Uterus (tissue), 4 donors: ENCODE measurements at places on chromosomes 11 and 22. TPM values are rescaled to one million over a fixed set of nuclear protein-coding genes. Genes with fewer than 3 reads are reported as not detected.

SPTBN2 gene
- under 0.01 TPM for total RNA-seq

GRAMD1B gene
- 6.5 TPM for total RNA-seq

APOBEC3B gene
- not detected for total RNA-seq

WNT11 gene
- 16.7 TPM for total RNA-seq

TESMIN gene
- total RNA-seq = not detected

C11orf52 gene
- total RNA-seq = not detected

- no peak overlapping the region for H3K4me3 ChIP-seq
- DNase-seq = no peak
- H3K27me3 ChIP-seq = no peaks in the 10 kb centered on the region
- H3K36me3 ChIP-seq = no peaks in the 10 kb centered on the region
Measured at GRCh38 chr22:50441428-50441993, 33.3 kb downstream of the SBF1 start.

- H3K4me3 ChIP-seq = no peak overlapping the region
- H3K4me1 ChIP-seq = no peaks in the 10 kb centered on the region
- H3K27me3 ChIP-seq = no peaks in the 10 kb centered on the region
- no peaks in the 10 kb centered on the region for H3K36me3 ChIP-seq
Measured at GRCh38 chr11:100730266-100730665, 43.2 kb downstream of the ARHGAP42 start.

- no peak overlapping the region for H3K27ac ChIP-seq
- no peak for DNase-seq
- no peaks in the 10 kb centered on the region for H3K27me3 ChIP-seq
- no peak overlapping the region for H3K4me3 ChIP-seq
Measured at GRCh38 chr11:95877291-95877690, 46.6 kb downstream of the MTMR2 start.

DNA sequence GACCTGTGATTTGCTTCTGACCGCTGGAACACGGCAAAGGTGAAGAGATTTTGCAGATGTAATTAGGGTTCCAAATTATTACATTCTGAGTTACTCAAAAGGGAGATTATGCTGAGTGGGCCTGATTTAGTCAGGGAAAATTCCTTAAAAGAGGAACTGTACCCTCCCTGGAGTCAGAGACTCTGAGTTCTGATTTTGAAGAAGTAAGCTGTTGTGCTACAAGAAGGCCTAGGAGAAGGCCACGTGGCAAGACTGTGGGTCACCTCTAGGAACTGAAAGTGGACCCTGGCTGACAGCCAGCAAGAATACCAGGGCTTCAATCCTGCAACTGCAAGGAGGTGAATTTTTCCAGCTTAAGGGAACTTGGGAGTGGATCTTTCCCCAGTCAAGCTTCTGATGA lies 45.3 kb downstream of the CHRDL2 start:
- H3K4me3 ChIP-seq = no peak overlapping the region
- peak; percentile 10 for DNase-seq
- H3K36me3 ChIP-seq = no peaks in the 10 kb centered on the region
- H3K27me3 ChIP-seq = no peaks in the 10 kb centered on the region
- H3K4me1 ChIP-seq = peaks cover 16% of the 10 kb centered on the region

DNA sequence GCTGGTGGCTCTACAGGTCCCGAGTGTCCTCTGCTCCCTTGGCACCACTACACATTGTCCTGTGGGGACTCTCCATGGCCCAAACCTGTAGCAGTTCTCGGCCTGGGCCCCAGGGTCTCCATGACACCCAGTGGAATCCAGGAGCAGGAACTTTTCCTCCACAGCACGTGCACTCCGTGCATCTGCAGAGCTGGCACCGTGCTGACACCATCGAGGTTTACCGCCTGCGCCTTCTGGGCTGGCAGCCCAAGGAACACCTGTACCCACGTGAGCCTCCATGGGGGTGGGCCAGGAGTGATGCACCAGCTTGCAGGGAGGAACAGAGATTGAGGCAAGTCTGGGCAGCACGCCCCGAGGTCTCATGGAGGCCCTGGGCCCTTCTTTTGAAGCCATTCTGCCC lies 25.2 kb downstream of the TSPAN32 start:
- H3K27ac ChIP-seq = no peak overlapping the region
- H3K36me3 ChIP-seq = no peaks in the 10 kb centered on the region
- DNase-seq = no peak
- no peaks in the 10 kb centered on the region for H3K4me1 ChIP-seq
- no peaks in the 10 kb centered on the region for H3K27me3 ChIP-seq

DNA sequence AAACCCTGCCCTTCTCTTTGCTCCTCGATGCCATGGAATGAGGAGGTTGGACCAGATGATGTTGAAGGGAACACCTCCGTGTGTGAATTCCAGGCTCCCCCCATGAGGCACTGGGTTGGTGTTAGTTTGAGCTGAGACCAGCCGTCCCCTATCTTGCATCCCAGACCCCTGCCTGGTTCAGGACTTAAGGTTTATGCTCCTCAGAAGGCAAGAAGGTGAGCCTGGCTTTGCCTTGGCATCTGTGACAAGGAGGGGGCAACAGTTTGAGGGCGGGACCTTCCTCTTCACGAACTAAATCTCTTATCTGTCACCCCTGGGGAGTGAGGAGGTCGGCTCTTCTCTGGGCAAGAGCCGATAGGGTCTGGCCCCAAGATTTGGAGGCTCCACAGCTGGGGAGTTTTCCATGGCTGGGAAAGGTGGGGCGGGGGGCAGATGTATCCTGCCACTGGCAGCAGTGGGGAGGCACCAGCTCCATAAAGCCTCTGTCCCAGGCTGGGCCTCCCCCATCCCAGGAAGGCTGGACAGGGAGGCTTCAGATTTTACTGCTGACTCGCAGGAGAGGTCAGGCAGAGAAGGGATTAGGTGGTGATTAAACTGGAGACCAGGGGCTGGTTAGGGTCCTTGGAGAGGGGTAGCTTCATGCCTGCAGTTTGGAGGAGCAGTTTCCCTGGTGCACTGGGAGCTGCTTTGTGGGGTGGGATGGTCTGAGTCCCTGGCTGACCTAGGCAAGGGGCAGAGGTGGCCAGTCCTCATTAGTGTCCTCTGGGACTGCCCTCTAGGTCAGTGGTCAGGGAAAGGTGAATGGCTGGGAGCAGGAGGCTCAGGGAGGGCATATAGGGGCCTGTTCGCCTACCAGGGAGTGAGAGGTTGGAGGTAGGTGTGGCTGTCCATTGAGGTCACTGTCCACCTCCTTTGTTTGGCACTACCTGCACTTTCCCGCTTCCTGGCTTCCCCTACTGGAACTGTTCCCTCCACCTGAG lies 1.1 kb downstream of the SEC14L2 start:
- peak overlapping the region; percentile 66 for H3K4me3 ChIP-seq
- H3K4me1 ChIP-seq = no peaks in the 10 kb centered on the region
- H3K27ac ChIP-seq = peak overlapping the region; percentile 66
- DNase-seq = no peak
- no peaks in the 10 kb centered on the region for H3K36me3 ChIP-seq

GRCh38 chr22:44131412-44131811 lies 49.3 kb upstream of the PARVG start:
- no peak overlapping the region for H3K27ac ChIP-seq
- no peak for DNase-seq
- H3K4me1 ChIP-seq = no peaks in the 10 kb centered on the region

- H3K36me3 ChIP-seq = no peaks in the 10 kb centered on the region
- H3K27ac ChIP-seq = peak overlapping the region; percentile 18
- no peak for DNase-seq
- no peak overlapping the region for H3K4me3 ChIP-seq
- H3K4me1 ChIP-seq = no peaks in the 10 kb centered on the region
- H3K27me3 ChIP-seq = no peaks in the 10 kb centered on the region
Measured at GRCh38 chr11:12771875-12772274, 97.7 kb downstream of the TEAD1 start.

DNA sequence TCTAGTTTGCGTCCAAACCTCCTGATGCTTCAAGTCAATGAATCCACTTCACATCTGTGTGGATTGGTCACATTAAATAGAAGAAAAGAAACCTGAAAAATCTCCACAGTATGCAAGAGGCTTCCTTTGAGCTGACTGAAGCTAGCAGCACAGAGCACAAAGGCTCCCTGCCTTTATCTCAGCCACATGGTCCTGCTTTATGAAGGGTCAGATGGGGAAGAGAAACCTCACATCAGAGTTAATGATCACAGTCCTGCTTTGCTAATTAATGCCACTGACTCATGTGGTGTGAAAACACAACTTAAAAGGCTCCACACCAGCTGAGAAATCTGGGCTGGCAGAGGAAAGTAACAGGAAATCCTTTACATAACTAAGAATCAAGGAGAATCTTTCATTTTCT lies 1291.0 kb downstream of the LRRC4C start:
- no peak overlapping the region for H3K27ac ChIP-seq
- H3K4me1 ChIP-seq = no peaks in the 10 kb centered on the region
- H3K36me3 ChIP-seq = no peaks in the 10 kb centered on the region
- no peak for DNase-seq
- H3K4me3 ChIP-seq = no peak overlapping the region
